Renal cortical epithelial cell (primary cell): ENCODE measurements at places on chromosomes 11 and 22. TPM values are rescaled to one million over a fixed set of nuclear protein-coding genes. Genes with fewer than 3 reads are reported as not detected.

MS4A5 gene
- not detected in 2 replicates for total RNA-seq

- DNase-seq, result no peak
Observed at GRCh38 chr11:69368119-69368880, 74.3 kb downstream of the MYEOV start.

GRCh38 chr22:39254789-39255298, 10.1 kb upstream of the PDGFB start:
- peak; percentile 54 for DNase-seq

DNA sequence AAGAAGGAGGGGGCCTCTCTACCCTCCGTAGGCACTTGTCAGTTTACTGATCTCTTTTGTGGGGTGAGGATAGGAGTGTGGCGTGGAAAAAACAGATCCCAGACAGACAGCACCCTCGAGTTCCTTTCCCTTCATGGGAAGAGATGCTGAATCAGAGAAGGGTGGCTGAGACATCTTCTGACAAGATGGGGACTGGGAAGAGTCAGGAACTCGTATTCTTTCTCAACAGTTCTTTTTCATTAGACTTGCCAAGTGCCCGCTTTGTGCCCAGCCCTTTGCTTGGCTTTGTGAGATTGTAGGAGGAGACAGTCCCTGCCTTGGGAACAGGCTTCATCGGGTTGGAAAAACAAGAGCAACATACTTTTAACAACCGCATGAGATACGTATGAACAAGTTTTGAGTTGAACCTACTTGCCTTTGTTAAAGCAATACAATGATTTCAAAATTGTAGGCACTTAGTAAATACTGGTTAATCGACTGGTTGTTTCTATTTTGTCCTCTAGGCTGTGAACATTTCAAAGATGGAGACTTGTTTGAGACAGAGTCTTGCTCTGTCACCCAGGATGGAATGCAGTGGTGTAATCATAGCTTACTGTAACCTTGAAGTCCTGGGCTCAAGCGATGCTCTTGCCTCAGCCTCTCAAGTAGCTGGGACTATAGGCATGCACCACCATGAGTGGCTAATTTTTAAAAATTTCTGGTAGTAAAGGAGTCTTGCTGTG, 1.1 kb downstream of the RRM1 start:
- DNase-seq, result peak; percentile 67

GRCh38 chr22:20663137-20663828, 110.6 kb upstream of the SERPIND1 start:
- no peak for DNase-seq
